NCI-H446 treated with DMSO at 0.1 percent for 48 hours (cell line): ENCODE measurements at places on chromosomes 16 and 17.

- DNase-seq: no peak
These were observed 64.8 kb upstream of the AMZ2 start for GRCh38 chr17:68182940-68183551.

- no peak for DNase-seq
These were observed 140.5 kb downstream of the SSH2 start for GRCh38 chr17:29789196-29790170.

GRCh38 chr17:50710025-50710424, 2.3 kb upstream of the ANKRD40 start:
- no peak for DNase-seq

DNA sequence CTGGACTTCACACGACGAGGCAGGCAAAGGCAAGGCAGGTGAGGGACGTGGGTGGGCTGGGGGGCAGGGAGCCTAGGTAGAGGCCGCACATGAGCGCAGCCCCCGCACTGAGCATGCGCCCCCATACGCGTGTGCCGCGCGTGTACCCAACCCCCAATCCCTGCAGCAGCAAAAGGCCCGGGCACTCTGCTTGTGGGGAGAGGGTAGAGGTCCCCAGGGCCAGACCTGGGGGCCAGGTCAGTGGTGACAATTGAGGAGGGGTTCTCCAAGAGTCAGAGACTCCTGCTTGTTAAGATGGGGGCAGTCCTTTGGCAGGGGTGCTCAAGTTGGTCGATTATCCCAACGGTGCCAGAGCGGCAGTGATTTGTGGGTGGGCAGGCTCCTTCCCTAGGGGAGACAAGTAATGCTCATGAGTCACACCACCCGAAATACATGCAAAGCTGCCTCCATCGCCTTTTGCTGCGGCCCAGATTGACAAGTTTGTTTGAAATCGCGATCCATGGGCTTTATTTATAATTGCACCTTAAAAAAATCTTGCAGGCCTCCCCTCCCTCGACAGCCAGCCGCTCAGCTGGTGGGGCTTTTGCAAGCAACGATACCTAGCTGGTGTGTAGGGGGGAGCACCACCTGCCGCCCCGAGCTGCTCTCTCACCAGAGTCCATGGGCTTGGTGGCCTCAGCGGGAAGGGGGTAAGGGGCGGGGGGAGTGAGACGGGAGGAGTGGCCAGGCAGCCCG, 1.1 kb upstream of the GIT1 start:
- peak; percentile 25 for DNase-seq

DNA sequence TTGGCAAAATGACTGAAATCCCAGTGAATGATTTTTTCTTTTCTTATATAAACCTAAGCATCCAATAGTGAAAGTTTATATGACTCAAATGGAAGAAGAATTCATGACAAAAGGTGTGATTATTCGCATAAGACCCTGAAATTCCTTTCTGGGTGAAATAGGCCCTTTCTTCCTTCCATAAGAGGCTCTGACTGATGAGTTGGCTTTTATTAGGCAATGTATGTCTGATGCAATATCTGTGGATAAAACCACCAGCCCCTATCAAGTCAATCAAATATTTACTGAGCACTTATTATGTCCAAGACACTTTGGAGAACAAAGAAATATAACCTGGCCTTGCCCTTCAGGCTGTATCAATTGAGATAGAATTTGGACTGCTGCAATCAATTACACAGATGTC, 316.6 kb downstream of the CDH13 start:
- DNase-seq: no peak

DNA sequence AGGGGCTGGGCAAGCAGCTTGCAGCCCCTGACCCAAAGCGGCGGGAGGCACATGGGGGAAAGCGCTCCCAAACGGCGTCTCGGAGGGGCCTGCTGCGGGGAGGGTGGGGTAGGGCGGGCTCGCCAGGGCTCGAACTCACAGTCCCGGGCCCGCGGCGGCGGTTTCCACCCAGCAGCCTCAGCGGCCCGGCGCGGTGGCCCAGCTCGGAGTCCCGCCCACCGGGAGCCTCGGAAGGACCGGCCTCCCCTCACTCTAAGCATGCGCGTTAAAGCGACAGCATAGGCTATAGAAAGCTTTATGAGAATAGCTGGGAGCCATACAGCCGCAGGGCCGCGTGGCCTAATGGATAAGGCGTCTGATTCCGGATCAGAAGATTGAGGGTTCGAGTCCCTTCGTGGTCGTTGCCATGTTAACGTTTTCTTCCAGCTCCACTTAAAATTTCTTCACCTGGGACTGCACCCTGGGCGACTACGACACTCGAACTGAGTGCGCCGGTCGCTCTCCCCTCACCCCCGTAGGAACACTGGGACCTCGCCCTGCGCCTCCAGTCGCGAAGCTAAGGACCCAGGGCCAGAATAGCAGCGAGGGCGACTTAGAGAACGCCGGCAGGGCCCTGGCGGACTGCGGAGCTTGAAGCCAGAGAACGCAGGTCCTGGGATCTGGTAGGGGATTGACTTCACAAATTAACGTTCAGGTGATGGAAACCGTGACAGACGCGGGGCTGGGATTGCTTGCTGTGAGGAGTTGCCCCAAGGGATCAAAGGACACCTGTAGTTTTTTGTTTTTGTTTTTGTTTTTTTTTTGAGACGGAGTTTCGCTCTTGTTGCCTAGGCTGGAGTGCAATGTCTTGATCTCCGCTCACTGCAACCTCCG, 15.8 kb downstream of the ZNF213 start:
- peak; percentile 90 for DNase-seq
